ENCODE measurements at places on chromosomes 4 and X.

GRCh38 chrX:115616943-115617563 lies 56.1 kb downstream of the PLS3 start:
- no peak for DNase-seq

DNA sequence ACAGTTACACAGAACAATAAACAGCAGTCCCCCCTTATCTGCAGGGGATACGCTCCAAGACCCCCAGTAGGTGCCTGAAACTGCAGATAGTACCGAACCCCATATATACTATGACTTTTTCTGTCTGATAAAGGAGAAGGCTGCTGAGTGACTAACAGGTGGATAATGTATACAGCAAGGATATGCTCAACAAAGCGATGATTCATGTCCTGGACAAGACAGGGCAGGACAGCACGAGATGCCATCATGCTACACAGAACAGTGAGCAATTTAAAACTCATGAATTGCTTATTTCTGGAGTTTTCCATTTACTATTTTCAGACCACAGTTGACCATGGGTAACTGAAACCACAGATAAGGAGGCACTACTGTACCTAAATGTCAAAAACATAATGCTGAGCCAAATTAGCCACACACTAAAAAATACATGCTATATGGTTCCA lies 76.1 kb downstream of the MANBA start:
- DNase-seq, result no peak

- DNase-seq, result no peak
Measured at GRCh38 chrX:72270316-72270866, 6.7 kb downstream of the RPS4X start.

DNA sequence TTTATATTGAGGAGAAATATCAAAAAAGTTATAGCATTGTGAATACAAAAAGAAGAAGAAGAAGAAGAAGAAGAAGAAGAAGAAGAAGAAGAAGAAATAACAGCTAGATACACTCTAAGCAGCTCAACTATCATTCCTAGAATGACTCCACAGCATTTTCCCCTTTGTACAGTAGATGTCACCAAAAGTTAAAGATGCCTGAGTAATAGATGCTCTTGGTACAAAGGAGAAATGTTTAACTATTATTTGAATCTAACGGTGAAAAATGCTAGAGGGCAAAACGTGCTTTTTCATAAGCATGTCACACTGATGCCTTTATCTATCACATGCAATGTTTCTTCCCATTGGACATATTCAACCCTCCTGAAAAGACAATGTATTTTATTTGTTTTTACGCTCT lies 178.4 kb upstream of the GPRIN3 start:
- no peak for DNase-seq
